ENCODE measurements at places on chromosomes 4 and X.

DNA sequence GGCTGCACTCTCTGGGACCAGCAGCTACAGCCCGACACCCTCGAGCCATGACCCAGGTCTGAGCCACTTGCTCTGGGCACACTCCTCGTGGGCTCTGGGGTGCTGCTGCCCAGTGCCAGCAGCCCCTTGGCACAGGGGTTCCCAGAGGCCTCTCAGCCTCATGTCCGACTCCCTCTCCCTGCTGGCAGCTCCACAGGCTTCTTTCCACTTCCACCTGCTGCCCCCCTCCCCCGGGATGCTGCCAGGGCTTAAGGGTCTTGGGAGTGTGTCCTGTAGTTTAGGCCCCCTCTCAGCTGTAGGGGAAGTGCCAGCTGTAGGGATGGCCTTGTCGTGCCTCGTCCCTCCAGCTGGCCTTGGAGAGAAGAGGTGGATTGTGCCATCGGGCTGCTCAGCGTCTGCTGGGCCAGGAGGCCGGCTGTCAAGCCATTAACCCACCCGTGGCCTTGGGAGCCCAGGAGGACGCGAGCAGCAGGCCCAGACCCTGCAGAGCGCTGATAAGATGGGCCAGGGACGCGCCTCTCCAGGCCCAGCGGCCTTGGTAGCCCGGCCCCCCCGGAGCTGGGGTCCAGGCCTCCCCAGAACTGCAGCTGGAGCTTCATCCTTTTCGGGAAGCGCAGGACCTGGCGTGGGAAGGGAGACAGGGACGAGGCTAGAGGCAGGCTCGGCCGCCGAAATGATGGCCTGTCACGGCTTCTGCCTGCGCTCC, 1.0 kb upstream of the USP27X start:
- DNase-seq = no peak

GRCh38 chrX:131650637-131651410, 107.0 kb downstream of the OR13H1 start:
- no peak for DNase-seq

DNA sequence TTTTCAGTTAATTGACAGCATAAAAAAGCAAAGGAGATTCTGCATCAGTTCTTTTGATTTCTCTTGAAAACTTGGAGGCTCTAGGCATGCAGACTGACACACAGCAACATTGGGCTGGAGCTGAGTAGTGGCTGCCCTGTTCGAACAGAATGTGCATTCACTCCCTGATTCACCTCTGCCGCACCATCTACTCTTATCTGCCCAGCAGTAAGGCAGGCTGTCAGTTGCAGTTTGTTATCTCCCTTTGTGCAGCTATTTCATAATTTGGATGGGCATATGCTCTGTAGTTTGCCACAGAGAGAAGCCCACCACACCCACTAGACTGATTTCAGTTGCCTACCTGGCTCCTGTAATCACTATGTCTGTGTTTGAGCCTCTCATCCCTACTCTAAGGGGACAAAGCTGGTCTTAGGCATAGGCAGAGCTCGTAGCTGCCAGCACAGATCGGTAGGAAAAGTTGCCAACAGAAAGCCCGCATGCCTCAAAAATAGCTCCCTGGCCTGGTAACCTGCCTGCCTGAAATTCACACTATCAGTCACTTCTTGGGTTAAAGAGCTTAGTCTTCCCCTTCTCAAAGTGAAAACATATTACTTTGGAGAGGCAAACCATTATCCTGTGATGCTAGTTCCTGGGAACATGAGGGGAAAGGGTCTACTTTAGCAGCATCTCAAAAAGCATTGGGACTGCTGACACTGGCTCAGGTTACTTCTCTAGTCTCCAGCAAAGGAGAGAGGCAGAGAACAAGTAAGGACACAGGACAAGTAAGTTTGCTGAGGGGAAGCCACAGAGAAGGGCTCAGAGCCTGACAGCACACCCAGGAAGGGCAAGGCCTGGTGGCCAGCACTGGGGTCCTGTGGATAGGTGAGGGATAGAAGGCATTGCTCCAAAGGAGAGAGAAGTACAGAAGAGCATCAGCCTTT, 75.9 kb upstream of the TMEM164 start:
- DNase-seq = no peak

GRCh38 chrX:103329991-103330390, at the start of gene TCEAL7:
TCEAL7 (plus strand) TSS chrX:103330239; CDS start chrX:103331404, 1,165 bp downstream.
- no peak for DNase-seq

DNA sequence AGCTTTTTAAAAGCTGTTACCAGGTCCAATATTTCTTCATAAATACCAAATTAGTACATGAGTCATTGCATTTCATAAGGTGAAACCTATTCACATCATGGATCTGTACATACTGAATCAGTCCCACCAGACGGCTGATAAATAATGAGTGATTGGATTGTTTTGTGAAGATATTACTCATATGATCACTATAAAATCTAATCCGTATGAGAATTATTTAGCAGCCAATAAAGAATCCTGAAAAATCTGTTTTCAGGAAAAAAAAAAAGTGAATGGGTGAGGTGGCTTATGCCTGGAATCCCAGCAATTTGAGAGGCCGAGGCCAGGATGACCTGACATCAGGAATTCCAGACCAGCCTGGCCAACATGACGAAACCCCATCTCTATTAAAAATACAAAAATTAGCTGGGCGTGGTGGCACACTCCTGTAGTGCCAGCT, 438.1 kb downstream of the INPP4B start:
- DNase-seq = no peak

GRCh38 chr4:101321481-101322042, 25.8 kb downstream of the PPP3CA start:
- no peak for DNase-seq

- DNase-seq = no peak
Observed at GRCh38 chr4:20528508-20528907, 171.8 kb upstream of the PACRGL start.

GRCh38 chr4:174222266-174222872, 61.1 kb downstream of the FBXO8 start:
- DNase-seq = no peak

Data from activated naive CD8-positive, alpha-beta T cell treated with anti-CD3 and anti-CD28 coated beads, Interleukin-2, amount 10 ng/mL, durations not matched to agents 7 days and 5 days (primary cell).